Esophagus mucosa (tissue), 1 donor: ENCODE measurements at places on chromosomes 5 and 9. TPM values are rescaled to one million over a fixed set of nuclear protein-coding genes. Genes with fewer than 3 reads are reported as not detected.

The TMEM38B gene
- 4.1 TPM for total RNA-seq

The NTRK2 gene
- total RNA-seq: 9.8 TPM

The PLPP7 gene
- total RNA-seq: 0.28 TPM

The LRRTM2 gene
- total RNA-seq: 0.20 TPM

GRCh38 chr5:115772731-115773475 lies 43.6 kb downstream of the CDO1 start:
- no peak for ATAC-seq

- no peak for ATAC-seq
Measured at GRCh38 chr9:95635986-95636671, 119.4 kb upstream of the PTCH1 start.

DNA sequence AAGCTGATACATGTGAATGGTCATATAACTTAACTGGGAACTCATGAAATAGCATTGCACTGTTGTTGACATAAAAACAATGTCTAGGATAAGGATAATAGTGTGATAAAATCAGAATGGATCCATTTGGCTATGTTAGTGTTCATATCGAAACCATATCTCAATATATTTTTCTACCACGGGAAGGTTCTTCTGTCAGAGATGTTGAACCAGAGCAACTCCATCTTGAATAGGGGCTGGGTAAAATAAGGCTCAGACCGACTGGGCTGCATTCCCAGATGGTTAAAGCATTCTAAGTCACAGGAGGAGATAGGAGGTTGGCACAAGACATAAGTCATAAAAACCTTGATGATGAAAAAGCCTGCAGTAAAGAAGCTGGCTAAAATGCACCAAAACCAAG lies 56.3 kb downstream of the FNIP1 start:
- ATAC-seq: no peak

DNA sequence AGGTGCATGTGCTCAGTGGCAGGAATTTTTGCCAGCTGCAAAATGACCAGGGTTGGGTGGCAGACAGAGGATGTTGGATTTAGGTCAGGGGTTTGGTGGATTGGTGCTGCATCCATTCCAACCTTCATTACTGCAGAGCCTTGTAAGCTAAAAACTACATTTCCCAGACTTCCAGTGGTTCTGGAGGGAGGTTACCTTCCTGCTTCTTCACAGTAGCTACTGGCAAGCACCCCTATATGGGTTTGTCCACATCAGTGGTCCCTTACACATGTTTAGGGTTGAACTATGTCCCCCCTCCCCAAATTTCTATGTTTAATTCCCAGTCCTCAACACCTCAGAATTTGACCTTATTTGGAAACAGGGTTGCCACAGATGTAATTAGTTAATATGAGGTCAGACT lies 20.7 kb upstream of the IL17B start:
- ATAC-seq: no peak

DNA sequence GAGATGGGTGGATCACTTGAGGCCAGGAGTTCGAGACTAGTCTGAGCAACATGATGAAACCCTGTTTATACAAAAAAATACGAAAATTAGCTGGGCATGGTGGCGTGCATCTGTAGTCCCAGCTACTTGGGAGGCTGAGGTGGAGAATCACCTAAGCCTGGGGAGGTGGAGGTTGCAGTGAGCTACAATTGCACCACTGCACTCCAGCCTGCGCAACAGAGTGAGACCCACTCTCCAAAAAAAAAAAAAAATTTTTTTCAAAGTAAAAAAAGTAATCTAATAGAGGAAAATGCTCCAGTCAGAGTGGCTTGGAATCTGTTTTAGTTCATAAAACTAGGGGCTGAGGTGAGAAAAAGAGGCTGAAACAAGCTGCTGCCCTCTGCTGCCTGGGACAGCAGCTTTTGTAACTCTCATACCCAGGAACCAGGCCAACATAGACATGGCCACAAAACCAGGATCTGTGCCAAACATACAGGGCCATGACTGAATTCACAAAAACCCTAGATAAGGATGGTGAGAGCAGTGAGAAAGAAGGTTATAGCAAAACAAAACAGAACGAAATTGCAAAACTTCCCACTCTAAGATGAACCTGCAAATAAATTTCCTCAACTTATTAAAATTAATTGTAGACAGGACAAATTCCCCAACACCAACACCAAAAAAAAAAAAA lies 13.1 kb upstream of the DCAF12 start:
- no peak for ATAC-seq

DNA sequence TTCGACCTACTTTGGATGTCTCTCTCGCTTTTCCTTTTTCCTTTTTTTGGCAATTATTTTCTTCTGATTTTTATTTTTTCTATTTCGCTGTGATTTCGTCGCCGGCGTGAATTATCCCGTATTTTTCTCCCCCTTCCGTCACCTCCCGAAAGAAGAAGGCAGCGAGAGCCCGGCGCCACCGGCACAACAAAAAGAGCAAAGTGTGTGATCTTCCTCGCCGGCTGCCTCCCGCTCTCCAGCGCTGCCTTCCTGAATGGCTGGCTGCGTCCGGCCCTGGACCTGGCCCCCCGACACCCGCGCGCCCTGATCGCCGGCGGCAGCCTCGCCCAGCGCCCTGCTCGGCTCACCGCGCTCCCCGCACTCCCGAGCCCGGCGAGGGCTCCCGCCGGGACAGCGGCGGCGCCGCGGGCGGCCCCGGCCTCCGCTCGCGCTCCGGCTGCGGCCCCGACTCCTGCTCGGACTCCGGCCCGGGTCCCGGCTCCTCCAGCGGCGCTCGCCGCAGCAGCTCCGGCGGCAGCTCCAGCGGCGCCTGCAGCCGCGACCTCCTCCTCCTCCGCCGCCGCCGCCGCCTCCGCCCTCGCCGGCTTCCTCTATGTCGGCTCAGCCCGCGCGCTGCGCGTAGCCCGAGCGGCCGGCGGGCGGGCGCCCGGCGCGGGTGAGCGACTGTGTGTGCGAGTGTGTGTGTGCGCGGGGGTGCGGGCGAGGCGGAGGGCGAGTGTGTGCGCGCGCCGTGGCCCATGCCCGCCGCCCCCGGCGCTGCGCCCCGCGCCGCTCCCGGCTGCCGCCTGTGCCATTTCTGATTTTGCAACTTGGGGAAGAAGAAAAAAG lies 960 bp downstream of the NR2F1 start:
- ATAC-seq: peak; percentile 28
